Cortex of kidney (tissue), 1 donor: ENCODE measurements at places on chromosomes 6 and 20.

DNA sequence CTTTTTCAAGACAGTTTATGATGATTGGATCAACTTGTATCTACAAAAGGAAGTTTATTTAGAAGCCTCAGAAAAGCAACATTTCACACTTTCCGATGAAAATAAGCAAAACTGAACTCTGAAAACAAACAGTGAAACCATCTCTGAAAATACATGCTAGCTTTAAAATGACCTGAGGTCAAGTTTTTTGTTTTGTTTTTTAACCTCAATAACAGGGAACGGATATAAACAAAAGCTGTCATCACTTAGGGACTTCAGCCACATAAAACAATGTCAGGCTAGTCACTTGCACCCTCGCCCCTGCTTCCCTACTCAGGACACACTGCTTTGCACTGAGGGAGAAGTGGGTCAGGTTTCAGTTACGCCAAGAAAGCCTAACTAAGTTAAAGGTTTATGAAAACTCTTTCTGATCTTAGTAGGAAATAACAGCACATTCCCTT is 11.6 kb downstream of the BACH2 start:
- DNase-seq: no peak

- no peak for DNase-seq
Measured at GRCh38 chr6:27866357-27867050, 45.7 kb downstream of the OR2B2 start.

GRCh38 chr20:34708621-34709043 is 4.5 kb downstream of the TP53INP2 start:
- no peak for DNase-seq

DNA sequence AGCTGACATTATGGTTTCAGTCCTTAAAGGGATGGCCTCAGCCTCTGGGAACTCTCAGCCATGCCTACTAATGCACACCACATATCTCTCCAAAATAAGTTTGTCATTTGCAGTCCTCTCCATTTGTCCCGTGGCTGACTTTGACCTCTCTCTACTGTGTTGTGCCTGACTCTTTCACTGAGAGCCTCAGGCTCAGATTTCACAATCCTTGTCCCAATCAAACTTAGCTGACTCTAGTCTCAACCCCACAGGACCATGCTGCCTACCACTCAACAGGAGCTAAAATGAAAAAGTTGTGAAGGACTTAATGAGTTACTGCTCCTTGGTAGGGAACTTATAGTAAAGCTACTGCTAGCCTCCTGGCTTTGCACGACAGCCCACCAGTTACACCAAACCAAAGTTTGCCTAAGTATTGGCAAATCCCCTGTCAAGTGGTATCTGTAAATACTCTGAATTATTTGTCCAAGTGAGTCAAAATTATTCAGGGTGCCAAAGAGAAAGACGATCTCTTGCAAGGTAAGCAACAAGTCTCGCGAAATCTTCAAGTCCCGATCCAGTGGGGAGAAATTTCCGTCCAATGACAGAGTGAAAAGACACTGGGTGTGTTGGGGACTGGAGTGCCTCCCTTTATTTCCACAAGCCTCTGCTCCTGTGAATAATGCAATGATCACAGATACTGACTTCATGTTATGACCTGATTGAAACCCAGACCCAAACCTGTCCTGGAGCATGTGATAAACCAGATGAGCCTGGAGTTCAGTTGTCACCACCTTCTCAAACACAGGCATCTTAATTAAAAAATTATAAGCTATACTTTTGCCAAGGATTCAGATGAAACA is 124.4 kb upstream of the FOXQ1 start:
- DNase-seq: no peak

- DNase-seq: no peak
Measured at GRCh38 chr6:437037-437392, 45.5 kb downstream of the IRF4 start.

GRCh38 chr6:53724501-53724900 is 58.9 kb upstream of the KLHL31 start:
- DNase-seq: no peak

DNA sequence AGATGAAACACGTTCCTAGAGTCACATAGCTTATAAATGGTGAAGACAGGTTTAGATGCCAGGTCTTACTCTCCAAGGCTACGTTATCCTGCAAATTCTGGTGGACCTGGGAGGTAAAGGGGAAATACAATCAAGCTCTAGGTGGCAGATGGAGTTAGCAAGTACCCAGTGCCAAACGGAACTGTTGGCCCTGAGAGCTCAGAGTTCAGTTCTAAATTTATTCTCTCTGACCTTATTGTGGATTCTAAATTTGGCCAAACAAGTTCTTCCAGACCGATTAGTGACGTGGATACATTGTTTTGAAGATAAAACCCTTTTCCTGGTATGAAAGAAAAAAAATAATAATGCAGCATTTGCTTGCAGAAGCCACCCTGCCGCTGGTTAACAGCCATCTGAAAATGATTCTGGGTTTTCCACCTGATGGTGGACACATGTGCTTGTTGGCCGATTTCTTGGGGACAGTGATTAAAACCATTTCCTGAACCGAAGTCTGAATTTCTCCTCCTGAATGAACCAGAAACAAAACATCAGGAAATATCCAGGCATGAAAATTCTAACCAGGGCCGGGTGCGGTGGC is 32.5 kb downstream of the RIPOR3 start:
- DNase-seq: no peak

DNA sequence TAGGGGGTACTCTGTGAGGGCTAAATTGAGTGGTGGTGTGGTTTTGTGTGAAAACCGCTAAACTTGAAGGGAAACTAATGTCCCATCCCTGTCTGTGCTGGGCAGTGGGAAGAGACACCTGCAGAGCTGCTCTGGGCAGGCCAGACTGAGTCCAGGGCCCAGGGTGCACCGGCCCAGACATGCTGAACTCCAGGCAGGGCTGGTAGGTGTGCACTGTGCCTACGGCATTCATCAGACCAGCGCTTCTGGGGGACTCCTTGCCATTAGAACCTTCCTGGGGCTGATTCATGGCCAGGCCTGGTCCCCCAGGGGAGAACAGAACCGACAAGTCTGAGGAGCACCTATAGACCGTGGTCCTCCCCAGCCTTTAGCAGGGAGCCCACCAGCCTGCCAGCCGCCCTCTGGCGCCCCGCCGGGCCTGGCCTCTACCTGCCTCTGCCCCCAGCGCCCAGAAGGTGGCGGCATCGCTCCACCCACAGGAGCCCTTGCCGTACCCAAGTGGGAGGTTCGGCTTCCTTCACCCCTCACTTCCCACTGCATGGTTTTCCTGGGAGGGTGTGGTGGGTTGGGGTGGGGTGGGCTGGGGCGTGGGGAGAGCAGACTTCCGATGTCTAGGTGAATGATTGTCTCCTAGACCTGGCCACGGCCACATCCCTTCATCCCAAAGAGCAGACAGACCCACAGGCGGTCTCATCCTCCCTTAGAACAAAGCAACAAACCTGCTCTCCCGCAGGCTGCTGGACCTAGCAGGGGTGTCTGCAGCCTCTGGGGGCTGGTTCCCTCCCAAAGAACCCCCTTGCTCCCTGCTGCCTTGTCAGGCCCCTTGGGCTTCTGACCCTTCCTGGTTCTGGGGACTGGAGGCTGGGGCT is 15.5 kb downstream of the CCDC167 start:
- DNase-seq: no peak

- DNase-seq: no peak
Measured at GRCh38 chr6:22008248-22008836, 288.5 kb downstream of the PRL start.

DNA sequence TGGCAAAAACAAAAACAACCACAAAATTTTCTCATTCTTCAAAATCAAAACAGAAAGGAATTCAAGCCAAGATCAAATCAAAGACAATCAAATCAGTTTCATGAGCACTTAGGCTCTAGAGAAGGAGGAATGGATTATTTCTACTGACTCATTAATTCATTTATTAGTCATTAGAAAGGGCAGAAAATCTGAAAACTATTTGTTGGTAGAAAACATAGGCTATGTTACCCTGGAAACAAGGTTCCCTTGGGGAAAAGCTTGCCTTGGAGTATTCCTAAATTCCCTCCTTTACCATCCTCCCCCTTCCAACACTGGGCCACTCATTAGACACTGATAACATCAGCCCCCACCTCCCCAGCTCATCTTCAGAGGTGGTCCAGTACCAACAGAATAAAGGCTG is 17.5 kb downstream of the KIF16B start:
- DNase-seq: no peak

GRCh38 chr20:40612837-40613236 is 76.2 kb downstream of the MAFB start:
- DNase-seq: no peak

GRCh38 chr20:19449051-19449450 is 236.6 kb downstream of the SLC24A3 start:
- no peak for DNase-seq

GRCh38 chr6:108987156-108987555 is 107.5 kb downstream of the SESN1 start:
- no peak for DNase-seq

- no peak for DNase-seq
Measured at GRCh38 chr6:22783931-22784330, 214.6 kb downstream of the HDGFL1 start.

- DNase-seq: no peak
Measured at GRCh38 chr6:42453031-42453653, 1.4 kb upstream of the TRERF1 start.

- no peak for DNase-seq
Measured at GRCh38 chr6:119514345-119514744, 164.8 kb upstream of the MAN1A1 start.

GRCh38 chr6:85421181-85421580 is 28.7 kb upstream of the NT5E start:
- DNase-seq: no peak

DNA sequence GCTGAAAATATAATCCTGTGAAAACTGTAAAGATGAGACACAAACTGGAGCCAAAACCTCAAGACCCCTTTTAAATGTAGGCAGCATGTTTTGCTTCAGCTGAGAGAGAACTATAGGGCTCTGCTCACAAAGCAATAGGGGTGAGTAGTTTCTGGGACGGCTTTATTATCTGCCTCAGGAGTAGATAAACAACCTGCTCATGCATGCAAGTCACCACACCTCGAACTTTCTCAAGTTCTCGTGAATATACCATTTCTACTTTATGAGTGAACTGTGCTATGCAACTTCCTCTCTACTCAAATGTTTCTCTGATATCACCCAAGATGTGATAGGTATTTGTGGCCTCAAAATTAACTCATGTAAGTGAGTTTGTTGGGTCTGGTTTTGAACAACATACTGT is 7.5 kb upstream of the OOEP start:
- DNase-seq: no peak

GRCh38 chr6:82040405-82041221 is 206.9 kb downstream of the IBTK start:
- DNase-seq: no peak

DNA sequence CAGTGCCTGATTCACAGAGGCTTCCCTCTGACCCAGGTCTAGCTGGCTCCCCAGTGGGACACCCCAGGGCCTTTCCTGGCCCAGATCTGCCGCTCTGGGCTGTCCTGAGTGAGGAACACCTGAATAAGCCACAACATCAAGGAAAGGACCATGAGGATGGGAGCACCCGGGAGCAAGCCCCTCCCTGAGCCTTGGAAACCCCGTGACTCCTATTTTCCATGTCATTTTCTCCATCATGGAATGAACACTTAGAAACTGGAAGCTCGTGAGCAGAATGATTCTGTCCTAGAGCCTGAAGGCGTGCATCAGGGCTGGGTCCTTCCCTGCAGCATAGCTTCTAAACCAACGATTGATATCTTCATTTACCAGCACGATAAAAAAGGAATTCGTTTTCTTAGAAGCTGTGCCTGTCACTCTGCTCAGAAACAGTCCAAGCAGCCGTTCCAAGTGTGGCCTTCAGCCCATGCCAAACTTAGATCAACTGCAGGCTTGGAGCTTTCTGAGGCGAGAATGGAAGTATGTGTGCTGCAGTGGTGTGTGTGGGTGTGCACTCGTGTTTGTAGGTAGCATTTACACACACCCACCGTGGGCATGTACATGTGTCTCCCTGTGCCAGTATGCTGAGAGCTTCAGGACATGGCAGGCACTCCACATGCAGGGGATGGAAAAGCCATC is 83.2 kb upstream of the FOXC1 start:
- no peak for DNase-seq

DNA sequence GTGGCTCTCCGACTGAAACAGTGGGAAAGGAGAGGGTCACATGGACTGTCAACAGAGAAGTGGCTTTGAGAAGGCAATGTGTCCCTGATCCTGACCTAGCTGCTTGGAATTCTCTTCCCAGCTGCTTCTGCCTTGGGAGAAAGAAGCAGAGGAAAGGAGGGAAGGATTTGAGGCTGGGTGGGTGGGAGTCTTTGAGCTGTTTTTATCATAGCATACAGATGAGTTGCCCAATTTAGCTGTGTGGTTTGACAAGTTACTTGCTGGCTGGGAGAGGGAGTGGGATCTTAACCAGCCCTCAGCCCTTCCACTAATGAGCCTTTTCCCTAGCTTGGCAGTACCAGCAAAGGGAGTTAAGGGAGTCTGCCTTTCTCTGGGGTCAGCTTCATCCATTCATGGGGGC is 51.1 kb upstream of the MYL9 start:
- no peak for DNase-seq

DNA sequence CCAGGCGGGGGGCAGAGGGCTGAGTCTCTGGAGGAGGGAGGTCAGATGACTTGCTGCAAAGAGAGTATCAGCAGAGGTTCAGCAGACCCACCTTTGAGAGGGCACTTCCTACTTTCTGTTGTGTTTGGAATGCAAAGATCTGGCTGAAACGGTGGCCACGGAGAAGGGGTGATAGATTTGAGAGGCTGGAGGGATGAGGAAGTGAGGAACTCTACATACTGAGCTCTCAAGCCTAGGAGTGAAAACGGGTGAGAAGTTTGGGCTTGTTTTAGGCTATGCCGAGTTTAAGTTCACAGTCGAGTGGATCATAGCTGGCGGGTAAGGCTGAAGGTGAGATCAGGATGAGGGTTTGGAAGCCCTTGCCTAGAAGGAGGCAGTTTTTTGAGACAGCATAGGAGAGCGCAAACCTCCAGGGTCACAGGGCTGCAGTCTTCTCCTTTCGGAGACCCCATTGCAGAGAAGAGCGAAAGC is 477 bp upstream of the ITPA start:
- no peak for DNase-seq

DNA sequence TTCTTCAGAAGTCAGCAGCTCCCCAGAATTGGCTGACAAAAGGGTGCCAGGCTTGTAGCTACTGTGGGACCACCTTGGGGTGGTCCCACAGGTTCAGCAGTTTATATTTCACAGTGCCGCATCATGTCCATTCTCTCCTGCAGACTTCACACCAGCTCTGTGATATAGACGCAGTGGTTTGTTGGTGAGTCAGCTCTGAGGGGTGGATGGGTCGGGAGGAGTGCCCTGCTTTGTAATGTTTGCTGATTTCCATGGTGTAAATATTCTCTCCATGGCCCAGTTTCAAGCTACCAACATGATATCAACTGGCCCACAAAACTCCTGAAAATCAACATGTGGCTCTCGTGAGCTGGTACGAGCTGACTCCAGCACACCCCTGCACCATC is 78.2 kb downstream of the CDH22 start:
- no peak for DNase-seq

DNA sequence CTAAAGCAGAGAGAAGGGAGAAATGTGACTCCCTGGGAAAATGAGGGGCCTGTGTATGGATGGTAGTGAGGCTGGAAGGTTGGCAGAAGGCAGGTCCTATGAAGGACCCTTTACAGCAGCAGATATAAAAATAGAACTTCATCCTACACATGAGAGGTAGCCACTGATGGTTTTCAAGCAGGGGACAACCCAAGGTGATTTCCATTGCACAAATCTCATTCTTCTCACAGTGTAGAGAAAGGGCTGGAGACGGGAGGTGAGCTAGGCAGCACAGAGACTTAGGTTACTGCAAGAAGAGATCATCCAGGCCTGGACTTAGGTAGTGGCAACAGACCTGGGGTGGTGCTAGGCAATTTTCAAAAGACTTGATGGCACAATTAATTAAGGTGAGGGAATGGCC is 30.7 kb downstream of the TRAM2 start:
- no peak for DNase-seq
